D721Med (cell line): ENCODE measurements at places on chromosomes 2 and 18.
A peak's percentile ranks its signal among the peaks of the same experiment; 100 is the strongest.

GRCh38 chr2:168524005-168524404 is 67.9 kb downstream of the CERS6 start:
- DNase-seq = no peak

DNA sequence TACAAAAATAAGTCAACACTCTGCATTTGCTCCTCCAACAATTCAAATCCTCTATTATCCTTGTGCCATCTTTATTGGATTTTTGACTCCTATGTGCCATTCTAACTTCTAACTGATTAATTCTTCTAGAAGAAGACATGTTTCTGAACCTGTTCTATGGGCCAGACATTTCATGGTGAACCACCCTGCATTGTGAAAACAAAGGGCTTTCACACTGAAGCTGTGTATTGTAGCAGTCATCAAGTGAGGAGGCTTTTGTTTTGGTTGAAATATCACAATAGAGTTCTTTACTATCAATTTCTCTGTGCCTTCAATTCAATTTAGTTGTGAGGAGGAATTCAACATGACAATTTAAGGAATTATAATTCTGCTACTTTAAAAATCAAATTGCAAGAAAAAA is 357.9 kb downstream of the PLCL1 start:
- no peak for DNase-seq

DNA sequence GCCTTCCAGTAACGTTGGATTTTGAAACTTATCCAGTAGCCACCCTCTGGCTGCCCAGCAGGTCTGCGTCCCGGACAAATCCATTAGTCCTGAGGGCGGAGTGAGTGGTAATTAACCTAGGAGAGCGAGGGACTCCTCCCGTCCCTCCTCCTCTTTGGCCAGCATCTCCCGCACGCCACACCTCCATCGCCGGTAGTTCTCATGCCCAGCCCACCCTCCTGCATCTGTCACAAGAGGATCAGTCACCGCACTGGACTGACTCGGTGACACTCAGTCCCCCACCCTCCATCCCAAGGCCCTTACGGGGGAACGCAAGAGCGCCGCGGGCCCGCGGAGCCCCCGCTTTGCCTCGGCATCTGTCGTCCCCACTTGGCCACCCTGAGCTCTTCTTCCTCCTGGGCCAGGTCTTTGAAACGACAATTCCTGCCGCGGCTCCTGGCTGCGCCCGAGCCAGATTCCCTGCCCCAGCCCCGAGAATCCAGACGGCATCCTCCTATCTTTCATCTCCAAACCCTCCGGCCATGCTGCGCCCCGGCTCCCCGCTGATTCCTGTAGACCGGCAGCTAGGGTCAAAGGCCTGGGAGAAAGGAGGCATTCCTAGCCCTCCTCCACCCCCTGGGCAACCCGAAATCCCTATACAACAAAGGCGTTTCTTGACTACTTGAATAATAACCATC is 77.5 kb downstream of the EIF2AK3 start:
- no peak for DNase-seq

DNA sequence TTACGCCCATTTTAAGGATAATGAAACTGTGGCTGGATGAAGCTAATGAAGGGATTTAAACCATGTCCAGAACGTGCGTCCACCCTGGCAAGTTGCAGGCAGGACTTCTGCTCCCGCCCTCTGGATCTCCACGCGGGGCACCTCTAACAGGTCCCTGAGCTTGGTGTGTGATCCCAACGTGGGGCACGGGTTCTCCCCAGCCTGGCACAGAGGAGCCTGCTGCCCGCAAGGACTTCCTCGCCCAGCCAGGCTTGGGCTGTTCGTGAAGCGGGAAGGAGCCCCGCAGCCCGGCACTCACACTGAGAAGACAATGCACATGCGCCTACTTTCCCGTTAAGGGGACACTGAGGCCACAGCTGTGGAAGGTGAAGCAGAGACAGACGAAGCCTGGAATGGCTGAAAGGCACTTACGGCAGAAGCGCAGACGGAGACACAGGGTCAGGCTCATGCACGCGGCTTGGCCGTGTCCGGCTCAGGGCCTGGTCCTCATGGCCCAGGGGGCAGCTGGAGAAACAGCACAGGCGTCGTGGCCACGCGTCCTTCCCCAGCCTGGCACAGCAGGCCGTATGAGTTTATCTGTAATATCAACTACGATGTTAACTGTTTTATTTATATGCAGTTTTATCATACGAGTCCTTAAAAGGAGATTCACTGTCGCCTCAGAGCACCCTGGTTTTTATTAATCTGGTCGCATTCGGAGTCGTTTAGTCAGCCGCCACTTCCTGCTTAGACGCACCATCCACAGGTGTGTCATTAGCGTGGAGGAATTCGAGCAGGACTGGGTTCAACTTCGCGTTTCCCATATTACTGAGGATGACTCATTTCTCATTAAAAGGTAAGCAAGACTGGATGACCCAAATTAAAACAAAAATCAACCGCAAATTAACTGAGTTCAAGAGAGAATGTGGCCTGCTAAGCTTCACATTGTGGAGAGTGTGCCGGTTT is 835.9 kb downstream of the GALR1 start:
- DNase-seq = no peak

DNA sequence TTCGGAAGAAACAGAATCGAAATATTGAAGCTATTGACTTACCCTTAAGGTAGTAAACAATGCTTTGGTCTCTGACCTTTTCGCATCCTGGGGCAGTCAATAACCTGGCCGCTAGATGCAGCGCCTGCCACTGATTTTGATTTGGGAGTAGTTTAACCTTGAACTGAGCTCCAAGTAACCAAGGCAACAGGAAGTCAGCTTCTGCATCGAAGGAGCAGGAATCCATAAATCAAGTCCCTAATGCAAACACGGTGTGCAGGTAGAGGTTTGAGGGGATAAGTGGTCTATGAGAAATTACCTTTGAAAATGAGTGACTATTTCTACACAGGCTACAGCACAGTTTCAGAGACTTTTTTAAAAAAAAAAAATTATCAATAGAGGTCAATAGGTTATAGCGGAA is 353.5 kb downstream of the SETBP1 start:
- DNase-seq = no peak

DNA sequence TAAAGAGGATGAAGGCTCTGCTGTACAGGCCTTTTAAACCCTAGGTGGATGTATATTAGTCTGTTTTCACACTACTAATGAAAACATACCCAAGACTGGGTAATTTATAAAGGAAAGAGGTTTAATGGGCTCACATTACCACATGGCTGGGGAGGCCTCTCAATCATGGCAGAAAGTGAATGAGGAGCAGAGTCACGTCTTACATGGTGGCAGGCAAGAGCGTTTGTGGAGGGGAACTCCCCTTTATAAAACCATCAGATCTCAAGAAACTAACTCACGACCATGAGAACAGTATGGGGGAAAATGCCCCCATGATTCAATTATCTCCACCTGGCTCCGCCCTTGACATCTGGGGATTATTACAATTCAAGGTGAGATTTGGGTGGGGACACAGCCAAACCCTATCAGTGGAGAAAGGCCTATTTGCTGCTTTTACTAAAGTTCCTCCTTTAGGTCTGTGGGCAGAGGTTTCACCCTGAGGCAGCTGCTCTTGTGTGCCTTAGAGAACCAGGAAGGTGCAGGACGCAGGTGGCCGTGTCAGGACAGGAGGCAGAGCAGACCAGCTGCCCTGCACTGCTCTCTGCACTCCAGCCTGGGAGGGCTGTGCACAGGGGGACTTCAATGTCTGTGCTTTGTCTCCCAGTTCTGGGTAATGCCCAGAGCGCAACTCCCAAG is 178.8 kb upstream of the HDAC4 start:
- DNase-seq = no peak

DNA sequence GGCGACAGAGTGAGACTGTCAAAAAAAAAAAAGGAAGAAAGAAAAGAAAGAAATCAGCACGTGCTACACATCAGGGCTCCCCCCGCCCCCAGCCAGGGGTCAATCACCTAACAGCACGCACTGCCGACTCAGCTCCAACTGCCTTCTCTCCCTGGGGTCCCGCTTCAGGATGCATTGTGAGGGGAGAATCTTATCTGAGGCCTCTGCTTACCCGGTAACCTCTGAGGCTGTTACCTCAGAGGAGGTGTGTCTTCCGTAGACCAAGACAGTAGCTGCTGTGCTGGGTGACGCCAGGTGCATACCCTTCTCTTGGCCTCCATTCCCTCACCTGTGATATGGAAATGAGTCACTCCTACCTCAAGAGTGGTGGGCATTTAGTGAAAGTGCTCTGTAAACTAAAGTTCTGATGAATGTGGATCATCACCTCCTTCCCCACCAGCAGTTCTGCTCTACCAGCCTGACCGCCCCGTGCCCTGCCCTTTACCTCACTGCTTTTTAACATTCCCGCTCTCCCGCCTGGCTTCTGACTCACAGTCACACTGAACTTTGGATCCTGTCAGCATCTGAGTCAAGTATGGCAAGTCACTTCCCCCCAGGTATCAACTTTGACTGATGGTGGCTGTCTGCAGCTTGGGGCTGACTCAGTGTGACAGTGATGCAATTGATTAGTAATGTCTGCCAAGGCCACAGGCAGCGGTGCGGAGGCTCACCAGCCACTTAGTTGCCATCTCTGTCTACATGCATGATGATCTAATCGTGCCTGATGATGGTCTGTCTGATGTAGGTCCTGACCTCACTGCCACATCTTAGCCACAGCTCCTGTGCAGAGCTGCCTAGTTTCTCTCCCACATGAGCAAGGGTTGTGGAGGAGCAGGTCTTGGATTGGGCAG is 20.1 kb downstream of the ARID5A start:
- no peak for DNase-seq

DNA sequence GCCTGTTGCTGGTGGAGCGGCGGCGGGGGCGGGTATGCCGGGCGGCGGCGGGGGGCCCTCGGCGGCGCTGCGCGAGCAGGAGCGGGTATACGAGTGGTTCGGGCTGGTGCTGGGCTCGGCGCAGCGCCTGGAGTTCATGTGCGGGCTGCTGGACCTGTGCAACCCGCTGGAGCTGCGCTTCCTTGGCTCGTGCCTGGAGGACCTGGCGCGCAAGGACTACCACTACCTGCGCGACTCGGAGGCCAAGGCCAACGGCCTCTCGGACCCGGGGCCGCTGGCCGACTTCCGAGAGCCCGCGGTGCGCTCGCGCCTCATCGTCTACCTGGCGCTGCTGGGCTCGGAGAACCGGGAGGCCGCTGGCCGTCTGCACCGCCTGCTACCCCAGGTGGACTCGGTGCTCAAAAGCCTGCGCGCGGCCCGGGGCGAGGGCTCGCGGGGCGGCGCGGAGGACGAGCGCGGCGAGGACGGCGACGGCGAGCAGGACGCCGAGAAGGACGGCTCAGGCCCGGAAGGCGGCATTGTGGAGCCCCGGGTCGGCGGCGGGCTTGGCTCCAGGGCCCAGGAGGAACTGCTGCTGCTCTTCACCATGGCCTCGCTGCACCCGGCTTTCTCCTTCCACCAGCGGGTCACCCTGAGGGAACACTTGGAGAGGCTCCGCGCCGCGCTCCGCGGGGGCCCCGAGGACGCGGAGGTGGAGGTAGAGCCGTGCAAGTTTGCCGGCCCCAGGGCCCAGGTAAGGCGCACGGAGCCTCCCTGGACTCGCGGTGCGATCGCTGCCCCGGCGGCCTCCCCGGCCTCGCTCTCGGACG is 1.0 kb downstream of the ZCCHC2 start:
- DNase-seq = peak; percentile 57

GRCh38 chr2:137607722-137608318 is 356.5 kb upstream of the HNMT start:
- no peak for DNase-seq

DNA sequence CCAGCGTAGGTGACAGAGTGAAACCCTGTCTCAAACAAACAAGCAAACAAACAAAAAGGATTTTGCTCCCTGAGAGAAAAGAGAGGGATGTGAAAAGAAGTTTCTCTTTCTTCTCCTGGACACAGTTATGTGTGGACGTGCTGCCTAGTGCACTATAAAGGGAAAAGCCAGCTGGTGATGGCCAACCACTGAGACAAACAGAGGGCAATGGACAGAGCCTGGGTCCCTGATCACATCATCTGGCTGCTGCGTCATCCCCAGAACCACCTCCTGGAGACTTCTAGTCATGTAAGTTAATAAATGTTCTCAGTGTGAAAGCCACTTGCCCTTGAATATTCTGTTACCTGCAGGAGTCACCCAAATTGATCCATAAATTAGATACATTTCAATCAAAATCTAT is 184.9 kb downstream of the PDE11A start:
- no peak for DNase-seq

DNA sequence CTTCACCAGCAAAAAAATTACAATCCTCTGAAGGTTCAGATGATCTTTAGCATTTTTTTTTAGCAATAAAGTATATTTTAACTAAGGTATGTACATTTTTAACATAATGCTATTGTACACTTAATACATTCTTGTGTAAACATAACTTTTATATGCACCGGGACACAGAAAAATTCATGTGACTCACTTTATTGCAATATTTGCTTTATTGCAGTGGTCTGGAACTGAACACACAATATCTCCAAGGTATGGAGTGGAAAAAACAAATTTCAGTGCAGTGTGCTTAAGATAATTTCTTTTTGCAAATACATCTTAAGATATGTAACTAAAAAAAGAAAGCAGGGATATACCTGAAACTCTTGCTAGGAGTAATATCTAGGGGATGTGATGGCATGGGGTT is 5.1 kb upstream of the TWSG1 start:
- no peak for DNase-seq
